ENCODE measurements at places on chromosomes 7 and 10. TPM values are rescaled to one million over a fixed set of nuclear protein-coding genes. Genes with fewer than 3 reads are reported as not detected.
A peak's percentile ranks its signal among the peaks of the same experiment; 100 is the strongest.

Gene PTPN20
- total RNA-seq = 2.5 TPM

Gene SYNPO2L
- total RNA-seq = not detected

Gene SPDYE2B
- not detected for total RNA-seq

Gene OR6B1
- total RNA-seq = not detected

Gene SHTN1
- not detected for total RNA-seq

Gene CRTAC1
- not detected for total RNA-seq

Gene CALHM3
- total RNA-seq = not detected

GRCh38 chr10:63265683-63266235, 132.6 kb downstream of the NRBF2 start:
- H3K36me3 ChIP-seq = peaks cover 24% of the 10 kb centered on the region
- peak overlapping the region; percentile 97 for H3K4me3 ChIP-seq
- H3K4me1 ChIP-seq = peaks cover 36% of the 10 kb centered on the region
- H3K27ac ChIP-seq = peak overlapping the region; percentile 93

DNA sequence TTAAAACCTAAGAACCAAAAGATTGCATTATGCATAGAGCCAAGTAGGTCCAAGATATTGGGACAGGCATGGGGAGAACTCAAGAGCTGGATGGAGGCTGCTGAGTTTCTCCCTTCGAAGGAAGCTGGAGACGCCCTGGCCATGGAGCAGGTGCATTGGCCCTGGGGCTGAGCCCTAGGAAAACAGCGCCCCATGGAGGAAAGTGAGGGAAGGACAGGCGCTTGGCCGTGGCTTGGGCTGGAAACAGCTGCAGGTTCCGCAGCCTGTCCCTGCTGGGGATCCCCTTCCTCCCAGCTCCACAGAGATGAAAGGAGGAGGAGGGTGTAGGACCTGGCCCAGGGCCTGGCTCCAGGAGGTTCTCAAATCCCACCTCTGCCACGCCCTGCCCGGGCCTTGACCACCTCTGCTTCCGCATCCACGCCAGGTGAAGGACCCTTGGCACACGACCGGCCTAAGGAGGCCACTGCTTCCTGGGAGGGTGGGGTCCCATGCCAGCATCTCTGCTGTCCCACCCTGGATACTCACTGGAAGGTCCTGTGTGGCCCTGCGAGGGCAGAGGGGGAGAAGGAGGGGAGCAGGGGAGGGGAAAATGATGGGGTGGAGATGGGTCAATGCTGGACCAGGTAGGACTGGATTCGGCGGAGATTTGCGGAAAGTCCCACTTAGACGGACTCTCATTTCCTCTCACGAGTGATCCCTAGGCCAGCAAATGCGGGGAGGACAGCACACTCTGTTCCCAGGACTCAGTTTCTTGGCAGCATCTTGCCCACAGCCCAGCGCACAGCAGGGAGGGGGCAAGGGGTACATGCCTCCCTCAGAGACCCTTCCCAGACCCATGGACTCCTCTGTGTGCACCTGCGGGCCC, 258.6 kb upstream of the TCERG1L start:
- H3K4me1 ChIP-seq = no peaks in the 10 kb centered on the region
- no peak for DNase-seq
- no peaks in the 10 kb centered on the region for H3K36me3 ChIP-seq
- H3K27me3 ChIP-seq = no peaks in the 10 kb centered on the region
- H3K27ac ChIP-seq = no peak overlapping the region
- H3K4me3 ChIP-seq = no peak overlapping the region

DNA sequence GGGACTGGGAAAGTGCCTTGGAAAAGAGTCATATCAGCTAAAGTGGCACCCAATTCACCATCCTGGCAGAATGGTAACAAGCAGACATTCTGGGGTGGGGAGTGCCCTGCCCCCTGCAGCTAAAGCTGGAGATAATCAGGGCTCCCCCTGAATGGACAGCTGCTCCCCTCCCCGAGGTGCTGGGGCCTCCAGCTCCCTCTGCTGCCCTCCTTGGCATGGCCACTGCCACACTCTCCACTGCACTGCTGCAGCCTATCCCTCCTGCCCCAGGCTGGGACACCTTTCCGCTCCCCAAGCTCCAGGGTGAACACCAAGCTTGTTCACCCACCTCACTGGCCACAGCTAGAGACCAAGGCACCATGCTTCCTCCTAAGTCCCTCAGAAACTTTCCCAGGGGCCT, 9.8 kb upstream of the PARD3 start:
- no peak overlapping the region for H3K4me3 ChIP-seq
- DNase-seq = no peak
- no peaks in the 10 kb centered on the region for H3K4me1 ChIP-seq
- H3K36me3 ChIP-seq = no peaks in the 10 kb centered on the region
- no peak overlapping the region for H3K27ac ChIP-seq

DNA sequence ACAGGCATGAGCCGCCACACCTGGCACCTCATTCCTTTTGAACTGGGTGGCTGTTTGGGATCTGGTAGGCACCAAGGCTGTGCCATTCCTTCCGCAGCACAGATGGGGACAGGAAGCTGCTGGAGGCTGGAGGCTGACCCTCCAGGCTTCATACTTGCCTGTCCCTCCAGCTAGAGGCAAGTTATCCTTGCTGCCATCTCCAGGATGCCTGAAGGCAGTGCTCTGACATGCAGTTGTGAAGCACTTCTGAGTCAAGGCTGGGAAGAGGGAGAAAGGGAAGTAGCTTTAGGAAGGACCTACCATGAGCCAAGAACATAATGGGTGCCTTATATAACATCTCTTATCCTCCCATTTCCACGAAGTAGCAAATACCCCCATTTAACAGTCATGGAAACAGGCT, 9.5 kb downstream of the MARVELD1 start:
- H3K27ac ChIP-seq = no peak overlapping the region
- peaks cover 7% of the 10 kb centered on the region for H3K4me1 ChIP-seq
- no peak for DNase-seq
- H3K4me3 ChIP-seq = no peak overlapping the region

Gene OR2A1
- not detected for total RNA-seq

GRCh38 chr7:29567174-29567573, 3.5 kb downstream of the PRR15 start:
- peaks cover 15% of the 10 kb centered on the region for H3K4me1 ChIP-seq
- no peak overlapping the region for H3K27ac ChIP-seq
- peaks cover 67% of the 10 kb centered on the region for H3K27me3 ChIP-seq
- no peak for DNase-seq
- no peaks in the 10 kb centered on the region for H3K36me3 ChIP-seq

Gene ZNF425
- 1.0 TPM for total RNA-seq

- no peaks in the 10 kb centered on the region for H3K4me1 ChIP-seq
- no peaks in the 10 kb centered on the region for H3K27me3 ChIP-seq
- H3K27ac ChIP-seq = no peak overlapping the region
- H3K4me3 ChIP-seq = no peak overlapping the region
- DNase-seq = no peak
- H3K36me3 ChIP-seq = no peaks in the 10 kb centered on the region
These were observed 187.7 kb upstream of the VSTM2A start for GRCh38 chr7:54354436-54354835.

DNA sequence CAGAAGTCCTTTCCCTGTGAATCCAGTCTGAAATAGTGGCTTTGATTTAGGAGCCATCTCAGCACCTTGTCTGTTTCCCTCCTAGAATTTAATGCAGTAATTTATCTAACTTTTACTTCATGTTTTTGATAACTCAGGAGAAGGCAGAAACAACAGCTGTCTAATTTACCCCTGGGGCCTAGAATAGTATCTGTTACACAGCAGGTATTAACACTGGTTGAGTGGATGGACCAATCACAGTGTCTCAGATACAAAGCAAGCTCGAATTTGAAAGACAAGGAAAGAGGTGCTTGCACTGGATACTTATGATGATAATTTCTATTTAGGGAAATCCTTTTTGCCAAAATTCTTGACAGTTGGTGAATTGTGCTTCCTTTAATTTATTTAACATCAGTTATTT, 23.4 kb downstream of the CHRM2 start:
- no peaks in the 10 kb centered on the region for H3K27me3 ChIP-seq
- no peak overlapping the region for H3K27ac ChIP-seq
- H3K36me3 ChIP-seq = no peaks in the 10 kb centered on the region
- H3K4me3 ChIP-seq = no peak overlapping the region
- DNase-seq = no peak

DNA sequence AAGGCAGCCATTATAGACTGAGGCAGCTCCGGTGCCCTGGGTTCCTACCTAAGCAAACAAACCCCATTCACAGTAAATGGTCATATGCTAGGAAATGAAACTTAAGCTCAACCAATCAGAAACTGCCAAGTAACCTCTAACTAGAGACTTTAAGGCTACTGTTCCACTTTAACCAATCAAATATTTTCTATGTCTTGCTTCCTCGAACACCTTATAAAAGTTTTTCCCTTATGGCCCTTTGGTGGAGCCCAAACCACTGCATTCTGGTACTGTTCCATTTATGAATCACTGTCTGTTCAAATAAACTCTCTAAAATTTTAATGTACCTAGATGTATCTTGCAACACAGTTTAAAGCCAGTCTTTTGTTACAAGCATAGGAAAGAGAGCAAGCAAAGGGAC, 361.1 kb downstream of the HGF start:
- H3K4me3 ChIP-seq = no peak overlapping the region
- DNase-seq = no peak
- H3K27me3 ChIP-seq = no peaks in the 10 kb centered on the region
- no peaks in the 10 kb centered on the region for H3K36me3 ChIP-seq
- no peak overlapping the region for H3K27ac ChIP-seq

Gene TAS2R4
- total RNA-seq = 0.94 TPM

DNA sequence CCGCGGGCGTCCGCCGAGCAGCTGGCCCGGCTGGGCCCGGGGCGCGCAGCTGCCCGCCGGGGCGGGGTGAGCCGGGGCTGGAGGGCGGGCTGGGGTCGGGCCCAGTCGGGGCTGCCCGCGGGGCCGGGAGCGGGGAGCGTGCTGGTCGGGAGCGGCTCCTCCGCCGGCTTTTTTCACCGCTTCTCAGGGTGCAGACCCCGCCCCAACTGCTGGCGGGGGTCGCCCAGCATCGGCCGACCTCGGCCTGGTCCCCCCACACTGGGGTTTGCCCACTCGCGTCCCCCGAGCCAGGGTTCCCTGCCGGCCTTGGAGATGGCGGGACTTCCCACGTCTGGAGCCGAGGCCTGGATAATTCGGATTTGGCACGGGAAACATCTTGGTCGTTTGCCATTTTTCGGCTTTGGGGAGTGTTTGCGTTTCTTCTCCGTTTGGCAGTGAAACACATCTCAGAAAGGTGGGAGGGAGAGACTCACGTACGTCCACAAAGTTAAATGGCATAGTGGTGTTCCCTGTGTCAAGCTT, 432 bp downstream of the TMEM248 start:
- H3K4me3 ChIP-seq = peak overlapping the region; percentile 92
- H3K4me1 ChIP-seq = peaks cover 24% of the 10 kb centered on the region
- H3K27me3 ChIP-seq = no peaks in the 10 kb centered on the region
- DNase-seq = peak; percentile 15

- H3K4me1 ChIP-seq = peaks cover 5% of the 10 kb centered on the region
- DNase-seq = no peak
- H3K4me3 ChIP-seq = no peak overlapping the region
- peaks cover 8% of the 10 kb centered on the region for H3K27me3 ChIP-seq
- no peaks in the 10 kb centered on the region for H3K36me3 ChIP-seq
These were observed 44.8 kb downstream of the JAZF1 start for GRCh38 chr7:28135760-28136159.

DNA sequence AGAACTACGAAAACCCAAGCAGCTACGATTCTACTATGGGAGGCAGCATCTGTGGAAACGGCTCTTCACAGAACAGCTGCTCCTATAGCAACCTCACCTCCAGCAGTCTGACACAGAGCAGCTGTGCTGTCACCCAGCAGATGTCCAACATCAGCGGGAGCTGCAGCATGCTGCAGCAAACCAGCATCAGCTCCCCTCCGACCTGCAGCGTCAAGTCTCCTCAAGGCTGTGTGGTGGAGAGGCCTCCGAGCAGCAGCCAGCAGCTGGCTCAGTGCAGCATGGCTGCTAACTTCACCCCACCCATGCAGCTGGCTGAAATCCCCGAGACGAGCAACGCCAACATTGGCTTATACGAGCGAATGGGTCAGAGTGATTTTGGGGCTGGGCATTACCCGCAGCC, 81.6 kb upstream of the SAMD8 start:
- DNase-seq = no peak
- peaks cover 19% of the 10 kb centered on the region for H3K4me1 ChIP-seq
- no peak overlapping the region for H3K4me3 ChIP-seq
- H3K27me3 ChIP-seq = no peaks in the 10 kb centered on the region
- H3K27ac ChIP-seq = no peak overlapping the region

GRCh38 chr10:79457256-79457785, 11.9 kb upstream of the ZCCHC24 start:
- peaks cover 25% of the 10 kb centered on the region for H3K27me3 ChIP-seq
- H3K27ac ChIP-seq = no peak overlapping the region
- no peaks in the 10 kb centered on the region for H3K36me3 ChIP-seq
- no peak overlapping the region for H3K4me3 ChIP-seq
- DNase-seq = no peak

- no peak for DNase-seq
- peaks cover 3% of the 10 kb centered on the region for H3K27me3 ChIP-seq
- H3K4me1 ChIP-seq = no peaks in the 10 kb centered on the region
- no peak overlapping the region for H3K27ac ChIP-seq
- H3K36me3 ChIP-seq = no peaks in the 10 kb centered on the region
These were observed 22.0 kb upstream of the CUX1 start for GRCh38 chr7:101795461-101795860.

Gene FRMPD2
- total RNA-seq = not detected

DNA sequence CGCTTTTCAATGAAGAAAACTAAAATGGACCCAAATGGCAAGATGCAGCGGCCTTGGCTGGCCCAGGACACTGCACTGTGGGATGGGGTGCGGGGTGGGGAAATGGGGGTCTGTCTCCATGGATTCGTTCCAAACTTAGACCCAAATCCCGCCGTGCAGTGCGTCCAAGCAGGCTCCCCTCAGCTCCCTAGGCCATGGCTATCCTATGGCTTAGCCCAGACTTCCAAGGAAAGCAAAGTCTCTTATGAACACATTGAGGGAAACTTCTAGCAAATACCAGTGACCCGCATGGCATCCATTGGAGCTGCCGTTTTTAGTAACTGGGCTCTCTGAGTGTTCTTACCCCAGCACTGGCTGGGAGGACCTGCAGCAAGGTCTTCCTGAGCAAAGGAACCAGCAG, 122.5 kb downstream of the EBF3 start:
- H3K4me3 ChIP-seq = no peak overlapping the region
- H3K36me3 ChIP-seq = no peaks in the 10 kb centered on the region
- H3K4me1 ChIP-seq = no peaks in the 10 kb centered on the region

GRCh38 chr7:158810846-158811245, 18.5 kb downstream of the ESYT2 start:
- no peak overlapping the region for H3K4me3 ChIP-seq
- H3K27ac ChIP-seq = peak overlapping the region; percentile 84
- H3K36me3 ChIP-seq = peaks cover 75% of the 10 kb centered on the region
- no peak for DNase-seq
- H3K27me3 ChIP-seq = no peaks in the 10 kb centered on the region
